ENCODE measurements at places on chromosomes 7 and 10.

- H3K4me1 ChIP-seq = peaks cover 3% of the 10 kb centered on the region
- no peak overlapping the region for H3K27ac ChIP-seq
- no peak overlapping the region for H3K4me3 ChIP-seq
- DNase-seq = no peak
Observed at GRCh38 chr10:119403921-119404320, 138.6 kb downstream of the RGS10 start.

- peaks cover 39% of the 10 kb centered on the region for H3K4me1 ChIP-seq
- peak overlapping the region; percentile 88 for H3K4me3 ChIP-seq
- no peaks in the 10 kb centered on the region for H3K36me3 ChIP-seq
Observed at GRCh38 chr10:31921031-31921430, 7.6 kb downstream of the ARHGAP12 start.

DNA sequence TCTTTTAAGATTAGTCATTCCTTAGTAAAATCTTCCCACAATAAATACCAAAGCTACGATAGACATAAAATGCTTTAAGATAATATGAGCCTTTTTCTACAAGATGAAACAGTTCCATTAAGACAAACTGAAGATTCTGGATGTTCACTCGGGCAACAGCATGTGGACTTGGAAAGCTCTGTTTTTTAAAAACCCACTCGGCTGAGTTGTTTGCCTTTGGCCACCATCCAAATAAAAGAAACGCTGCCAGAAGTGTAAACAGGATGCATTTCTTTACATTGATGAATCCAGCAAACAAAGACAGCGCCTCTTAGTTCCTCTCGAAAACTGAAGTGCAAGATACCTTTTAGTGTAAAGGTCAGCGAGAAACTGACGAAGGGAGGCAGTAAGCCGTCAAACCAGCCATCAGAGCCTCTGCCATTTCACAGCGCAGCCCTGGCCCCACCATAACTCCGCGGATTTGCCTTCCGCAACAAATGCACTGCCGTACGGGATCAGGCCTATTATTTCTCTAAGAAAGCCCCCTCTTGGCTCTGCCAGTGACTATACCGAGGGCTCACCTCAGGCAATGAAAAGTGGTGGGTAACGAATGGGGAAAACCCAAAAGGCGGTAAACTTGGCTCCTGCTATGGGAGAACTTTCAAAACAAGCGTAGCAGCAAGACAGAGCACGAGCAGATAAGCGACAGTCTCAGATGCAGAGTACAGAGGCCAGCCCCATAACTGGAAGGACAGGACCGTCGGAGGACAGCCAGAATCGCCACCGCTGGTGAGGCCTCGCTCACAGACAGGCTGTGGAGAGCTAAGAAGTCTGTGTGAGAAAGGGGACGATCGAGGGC is 41.4 kb downstream of the GNA12 start:
- no peak for DNase-seq
- H3K4me3 ChIP-seq = peak overlapping the region; percentile 12
- H3K4me1 ChIP-seq = peaks cover 40% of the 10 kb centered on the region
- H3K27ac ChIP-seq = no peak overlapping the region

- DNase-seq = no peak
- H3K27ac ChIP-seq = no peak overlapping the region
- H3K36me3 ChIP-seq = no peaks in the 10 kb centered on the region
Observed at GRCh38 chr7:57385668-57386067, 64.3 kb upstream of the ZNF716 start.

GRCh38 chr7:102407910-102408309 is 11.7 kb downstream of the PRKRIP1 start:
- peaks cover 10% of the 10 kb centered on the region for H3K4me1 ChIP-seq
- no peak for DNase-seq
- H3K4me3 ChIP-seq = no peak overlapping the region
- peak overlapping the region; percentile 47 for H3K27ac ChIP-seq
- peaks cover 8% of the 10 kb centered on the region for H3K36me3 ChIP-seq

DNA sequence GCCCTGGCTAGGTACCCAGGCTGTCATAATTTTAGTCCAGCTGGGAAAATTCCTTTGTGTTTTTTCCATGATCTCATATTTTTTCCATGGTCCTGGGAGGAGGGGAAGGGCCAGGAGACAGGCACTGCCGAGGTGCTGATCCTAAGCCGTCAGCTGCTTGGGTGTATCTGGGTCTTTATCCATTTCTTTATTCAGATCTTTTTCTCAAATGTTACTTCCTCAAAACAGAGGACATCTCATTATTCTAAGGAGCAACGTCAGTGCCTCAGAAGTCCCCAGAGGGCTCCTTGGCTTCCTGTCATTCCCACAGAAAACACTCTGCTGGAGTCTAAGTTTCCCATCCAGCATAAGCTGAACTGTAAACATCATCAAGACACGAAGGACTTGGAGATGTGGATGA is 2.8 kb upstream of the OR6V1 start:
- no peak overlapping the region for H3K27ac ChIP-seq
- no peak overlapping the region for H3K4me3 ChIP-seq
- H3K4me1 ChIP-seq = peaks cover 2% of the 10 kb centered on the region

DNA sequence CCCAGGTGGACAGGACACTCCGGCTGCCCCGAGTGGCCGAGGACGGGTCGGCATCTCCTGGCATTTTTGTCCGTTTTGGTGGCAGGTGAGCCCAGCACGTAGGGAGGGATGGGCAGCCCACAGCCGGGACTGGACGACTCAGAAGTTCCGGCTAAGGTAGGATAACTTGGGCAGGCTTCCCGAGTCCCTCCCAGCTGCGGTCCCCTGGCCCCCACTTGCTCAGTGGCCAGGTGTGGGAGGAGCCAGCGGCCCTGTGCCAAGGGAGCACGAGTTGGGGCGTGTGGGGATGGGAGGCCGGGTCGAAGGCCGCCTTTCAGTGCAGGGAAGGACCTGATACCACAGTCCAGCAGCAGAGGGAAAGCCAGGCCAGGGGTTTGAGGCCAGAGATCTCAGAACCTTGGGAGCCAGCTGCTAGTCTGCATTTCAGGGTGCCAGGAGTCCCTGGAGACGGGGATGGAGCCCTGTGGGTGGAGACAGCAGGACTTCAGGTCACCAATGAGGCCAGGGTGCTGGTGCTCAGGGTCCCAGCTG is 58.5 kb downstream of the PWWP2B start:
- H3K36me3 ChIP-seq = no peaks in the 10 kb centered on the region
- no peaks in the 10 kb centered on the region for H3K27me3 ChIP-seq
- no peak overlapping the region for H3K4me3 ChIP-seq
- no peak for DNase-seq
- H3K27ac ChIP-seq = no peak overlapping the region

- H3K36me3 ChIP-seq = no peaks in the 10 kb centered on the region
- DNase-seq = no peak
- H3K4me1 ChIP-seq = no peaks in the 10 kb centered on the region
- no peak overlapping the region for H3K4me3 ChIP-seq
- H3K27me3 ChIP-seq = no peaks in the 10 kb centered on the region
Observed at GRCh38 chr10:24929056-24929544, 23.3 kb downstream of the PRTFDC1 start.

- no peak for DNase-seq
- no peak overlapping the region for H3K4me3 ChIP-seq
- peak overlapping the region; percentile 92 for H3K27ac ChIP-seq
- H3K36me3 ChIP-seq = peaks cover 10% of the 10 kb centered on the region
- H3K4me1 ChIP-seq = peaks cover 27% of the 10 kb centered on the region
Observed at GRCh38 chr10:11276449-11276990, 258.8 kb downstream of the CELF2 start.

- H3K27me3 ChIP-seq = peaks cover 4% of the 10 kb centered on the region
- H3K27ac ChIP-seq = no peak overlapping the region
- no peaks in the 10 kb centered on the region for H3K36me3 ChIP-seq
- no peak for DNase-seq
- no peaks in the 10 kb centered on the region for H3K4me1 ChIP-seq
Observed at GRCh38 chr10:48901319-48901718, 38.3 kb downstream of the LRRC18 start.

DNA sequence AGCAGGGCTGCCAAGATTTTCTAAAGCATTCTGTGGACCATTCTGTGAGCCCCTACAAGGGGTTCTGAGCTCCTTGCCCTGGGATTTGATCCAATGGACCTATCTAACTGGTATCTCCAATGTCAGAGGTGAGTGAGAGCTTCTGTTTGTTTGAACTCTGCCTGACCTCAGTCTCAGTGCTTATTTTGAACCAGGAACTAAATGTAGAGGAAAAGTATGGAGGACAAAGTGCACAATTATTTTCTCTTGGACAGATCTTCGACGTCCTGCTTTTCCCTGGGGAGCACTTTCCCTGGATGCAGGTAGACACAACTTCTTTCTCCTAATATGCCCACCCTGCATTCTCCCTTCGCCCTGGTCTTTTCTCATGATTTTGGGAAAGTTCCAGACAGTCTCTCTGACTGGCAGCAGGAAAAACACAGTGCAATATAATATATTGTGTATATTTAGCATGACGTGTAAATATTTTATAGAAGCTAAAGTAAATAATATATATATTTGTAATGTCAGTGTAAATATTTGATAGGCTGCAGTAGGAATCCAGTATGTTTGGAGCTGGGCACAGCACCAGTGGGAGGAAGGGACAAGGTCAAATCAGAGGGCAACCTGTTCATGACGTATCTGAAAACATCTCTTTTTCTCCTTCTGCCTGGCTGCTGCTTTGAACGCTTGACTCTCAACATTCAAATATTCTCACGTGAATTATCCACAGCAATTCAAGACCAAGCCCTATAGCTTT is 184.0 kb upstream of the LYZL1 start:
- H3K36me3 ChIP-seq = no peaks in the 10 kb centered on the region
- peaks cover 25% of the 10 kb centered on the region for H3K27me3 ChIP-seq
- no peaks in the 10 kb centered on the region for H3K4me1 ChIP-seq
- no peak overlapping the region for H3K4me3 ChIP-seq

DNA sequence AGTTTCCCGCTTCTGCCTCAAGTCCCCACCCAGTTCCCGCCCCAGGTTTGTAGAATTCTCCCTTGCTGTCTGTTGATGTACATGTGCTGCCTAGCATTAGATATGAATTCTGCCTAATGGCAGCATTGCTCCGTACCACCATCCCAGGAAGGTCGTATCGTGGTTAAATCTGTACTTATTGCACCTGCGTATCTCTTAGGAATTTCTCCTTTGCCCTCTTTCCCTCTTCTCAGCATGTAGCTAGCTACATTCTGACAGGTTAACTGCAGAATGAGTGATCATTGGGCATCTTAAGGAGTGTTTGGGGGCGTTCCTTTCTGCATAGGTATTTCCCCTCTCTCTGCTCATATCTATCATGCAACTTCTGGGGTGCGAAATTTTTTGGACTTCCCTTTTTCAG is 293.1 kb downstream of the GPR158 start:
- H3K27ac ChIP-seq = no peak overlapping the region
- H3K4me3 ChIP-seq = no peak overlapping the region
- H3K4me1 ChIP-seq = no peaks in the 10 kb centered on the region
- no peak for DNase-seq

DNA sequence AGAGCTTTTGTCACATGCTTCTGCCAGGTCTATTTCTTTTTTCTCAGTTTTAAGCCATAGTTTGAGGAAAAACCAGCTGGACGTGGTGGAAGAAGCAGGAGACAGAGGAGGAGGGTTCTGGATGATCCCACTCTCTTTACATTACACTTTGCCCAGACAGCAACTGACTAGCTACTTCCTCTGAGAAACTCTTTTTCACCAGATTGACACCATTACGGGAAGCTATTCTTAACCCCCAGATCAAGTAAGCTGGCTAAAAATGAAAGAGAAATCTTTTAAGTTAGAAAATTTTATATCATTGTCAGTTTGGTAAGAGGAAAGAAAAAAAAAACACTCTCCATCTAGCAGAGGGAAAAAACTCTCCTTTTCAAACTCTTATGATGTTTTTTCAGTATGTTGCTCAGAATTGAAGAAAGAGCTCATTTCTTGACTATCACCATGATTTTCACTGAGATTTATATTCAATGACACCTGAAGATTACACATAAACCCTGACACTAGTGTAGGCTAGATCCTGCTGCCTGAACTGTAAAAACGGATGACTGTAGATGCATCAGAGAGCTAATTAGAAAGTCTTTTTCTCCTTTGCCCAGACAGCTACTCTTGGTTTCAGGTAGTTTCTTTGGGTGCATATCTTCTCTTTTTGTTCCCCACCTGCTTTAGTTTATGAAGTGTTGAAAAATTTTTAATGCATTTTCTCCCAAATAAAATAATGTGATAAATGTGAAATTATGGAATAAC is 203.1 kb downstream of the TFEC start:
- no peak overlapping the region for H3K4me3 ChIP-seq
- H3K27me3 ChIP-seq = no peaks in the 10 kb centered on the region
- no peak overlapping the region for H3K27ac ChIP-seq
- H3K36me3 ChIP-seq = no peaks in the 10 kb centered on the region
- peaks cover 3% of the 10 kb centered on the region for H3K4me1 ChIP-seq
- DNase-seq = no peak

GRCh38 chr7:32043688-32044087 is 26.5 kb downstream of the PDE1C start:
- no peaks in the 10 kb centered on the region for H3K27me3 ChIP-seq
- H3K4me3 ChIP-seq = no peak overlapping the region
- no peaks in the 10 kb centered on the region for H3K4me1 ChIP-seq
- no peak for DNase-seq
- H3K36me3 ChIP-seq = no peaks in the 10 kb centered on the region

- H3K27me3 ChIP-seq = peaks cover 4% of the 10 kb centered on the region
- no peak overlapping the region for H3K27ac ChIP-seq
- no peak for DNase-seq
- no peaks in the 10 kb centered on the region for H3K4me1 ChIP-seq
- no peak overlapping the region for H3K4me3 ChIP-seq
- H3K36me3 ChIP-seq = no peaks in the 10 kb centered on the region
Observed at GRCh38 chr7:112616295-112616694, 135.5 kb downstream of the LSMEM1 start.

GRCh38 chr10:31623947-31624346 is 304.7 kb downstream of the ARHGAP12 start:
- H3K27me3 ChIP-seq = peaks cover 15% of the 10 kb centered on the region
- H3K4me3 ChIP-seq = no peak overlapping the region
- DNase-seq = no peak
- H3K4me1 ChIP-seq = no peaks in the 10 kb centered on the region

DNA sequence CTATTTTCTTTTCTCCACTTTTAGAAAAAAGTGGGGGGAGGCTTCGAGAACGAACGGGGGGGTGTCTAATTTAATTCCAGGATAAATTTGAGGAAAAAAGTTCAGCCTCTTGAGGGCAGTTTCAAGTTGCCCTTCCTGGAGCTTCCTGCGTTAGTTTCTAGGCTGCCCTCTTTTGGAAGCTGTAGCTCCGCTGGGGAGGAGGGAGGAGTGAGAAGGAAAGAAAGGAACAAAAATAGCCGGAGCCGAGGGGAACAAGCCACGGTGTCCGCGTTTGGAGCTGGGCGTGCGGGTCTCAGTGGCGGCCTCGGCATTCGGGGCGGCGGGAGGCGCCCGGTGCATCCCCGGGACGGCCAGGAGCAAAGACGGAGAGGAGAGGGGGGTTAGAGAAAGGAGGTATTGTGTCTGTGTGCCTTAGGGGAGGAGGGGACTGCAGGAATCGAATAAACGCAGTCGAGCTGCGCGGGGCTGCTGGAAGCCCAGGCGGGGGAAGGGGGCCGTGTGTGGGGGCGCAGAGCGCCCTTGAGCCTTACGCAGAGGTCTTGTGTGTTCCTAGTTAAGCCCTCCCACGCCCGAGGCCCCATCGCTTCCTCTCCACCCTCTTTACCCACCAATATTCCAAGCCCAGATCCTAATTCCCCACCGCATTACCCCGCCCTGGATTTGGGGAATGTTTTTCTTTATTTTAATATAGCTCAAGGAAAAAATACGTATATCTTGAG is 2.0 kb upstream of the TNRC18 start:
- H3K4me1 ChIP-seq = peaks cover 27% of the 10 kb centered on the region
- H3K27me3 ChIP-seq = peaks cover 47% of the 10 kb centered on the region
- no peak for DNase-seq
- peak overlapping the region; percentile 88 for H3K4me3 ChIP-seq

- H3K27me3 ChIP-seq = peaks cover 24% of the 10 kb centered on the region
- no peak for DNase-seq
- no peak overlapping the region for H3K4me3 ChIP-seq
Observed at GRCh38 chr7:157523766-157524421, 187.1 kb downstream of the DNAJB6 start.

All from T-helper 17 cell (primary cell).